ENCODE measurements at places on chromosomes 1 and 21. TPM values are rescaled to one million over a fixed set of nuclear protein-coding genes. Genes with fewer than 3 reads are reported as not detected.

Gene UBE2Q1
- 12.6 TPM for polyA plus RNA-seq

Gene NR5A2
- polyA plus RNA-seq: not detected

Gene GNAI3
- polyA plus RNA-seq: 7.1 TPM

Gene RNU1-4
- polyA plus RNA-seq: not detected

Gene RNU1-1
- 22.6 TPM for polyA plus RNA-seq

Gene HTR6
- 0.20 TPM for polyA plus RNA-seq

Gene FOXO6
- polyA plus RNA-seq: not detected

Gene CD48
- 213 TPM for polyA plus RNA-seq

Gene HS2ST1
- polyA plus RNA-seq: 8.3 TPM

Gene SWT1
- 6.5 TPM for polyA plus RNA-seq

Gene CFH
- not detected for polyA plus RNA-seq

Gene TFF3
- not detected for polyA plus RNA-seq

Gene GNG12
- polyA plus RNA-seq: not detected

Gene CHD5
- not detected for polyA plus RNA-seq

Gene FCRL5
- polyA plus RNA-seq: not detected

Data from naive thymus-derived CD8-positive, alpha-beta T cell (primary cell).